Fibroblast of mammary gland (primary cell): ENCODE measurements at places on chromosomes 4 and X.

- DNase-seq = no peak
These were observed 301.7 kb upstream of the CPEB2 start for GRCh38 chr4:14700544-14700943.

- no peak for DNase-seq
These were observed 254.8 kb downstream of the PCDH10 start for GRCh38 chr4:133403913-133404312.

- no peak for DNase-seq
These were observed 313.2 kb downstream of the PACRGL start for GRCh38 chr4:21013501-21013900.

DNA sequence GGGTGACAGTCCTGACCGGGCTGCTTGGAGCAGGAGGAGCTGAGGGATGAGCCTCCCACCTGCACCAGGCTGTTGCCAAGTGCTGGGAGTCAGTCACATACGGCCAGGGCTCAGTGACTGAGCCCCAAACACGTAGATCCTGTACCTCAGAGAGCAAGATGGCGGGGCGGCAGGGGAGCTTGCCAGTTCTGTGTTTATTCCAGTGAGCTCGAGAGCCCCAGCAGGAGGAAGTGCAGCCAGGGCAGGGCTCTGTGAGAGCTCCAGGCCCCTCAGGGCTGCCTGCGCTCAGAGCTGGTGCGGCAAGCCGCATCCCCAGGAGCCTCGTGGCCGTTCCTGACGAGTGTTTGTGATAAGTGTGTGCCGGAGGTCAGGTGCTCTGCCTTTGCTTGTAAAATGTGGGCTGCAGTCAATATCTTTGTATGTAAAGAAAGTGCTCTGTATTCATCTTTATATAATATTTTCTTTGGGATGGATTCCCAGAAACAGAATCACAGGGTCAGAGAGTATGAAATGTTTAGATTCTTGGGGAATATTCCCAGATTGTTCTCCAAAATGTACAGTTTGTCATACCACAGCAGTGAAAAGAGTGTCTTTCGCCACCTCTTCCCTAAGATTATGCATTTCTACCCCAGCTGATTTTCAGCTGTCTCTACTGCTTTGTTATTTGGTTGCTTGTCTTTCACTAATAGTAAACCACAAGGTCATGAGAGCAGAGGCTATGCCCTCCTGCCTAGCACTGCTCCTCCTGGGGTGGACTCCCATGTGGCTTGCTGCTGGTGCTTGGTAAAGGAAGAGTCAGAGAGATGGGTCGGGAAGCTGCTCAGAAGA lies 50.3 kb downstream of the NELFA start:
- DNase-seq = no peak

DNA sequence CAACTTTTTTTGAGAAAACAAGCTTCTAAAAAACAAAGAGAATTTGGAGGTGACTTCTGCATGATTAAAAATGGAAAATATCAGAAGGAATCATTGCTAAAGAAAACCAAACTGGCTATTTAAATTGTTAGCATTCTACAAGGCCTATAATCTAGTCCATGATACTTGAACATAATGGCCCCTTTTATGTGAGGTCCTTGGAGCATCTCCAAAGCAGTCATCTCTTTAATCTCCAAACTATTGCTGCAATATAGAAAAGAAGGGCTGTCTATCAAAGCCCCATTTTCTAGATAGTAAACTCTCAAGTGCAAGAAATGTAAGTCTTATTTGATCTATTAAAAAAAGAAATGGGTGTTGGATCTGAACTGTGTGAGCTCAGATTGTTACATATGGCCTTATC lies 615.1 kb downstream of the CENPC start:
- no peak for DNase-seq

GRCh38 chr4:173519111-173520101 lies 10.6 kb downstream of the HAND2 start:
- no peak for DNase-seq

DNA sequence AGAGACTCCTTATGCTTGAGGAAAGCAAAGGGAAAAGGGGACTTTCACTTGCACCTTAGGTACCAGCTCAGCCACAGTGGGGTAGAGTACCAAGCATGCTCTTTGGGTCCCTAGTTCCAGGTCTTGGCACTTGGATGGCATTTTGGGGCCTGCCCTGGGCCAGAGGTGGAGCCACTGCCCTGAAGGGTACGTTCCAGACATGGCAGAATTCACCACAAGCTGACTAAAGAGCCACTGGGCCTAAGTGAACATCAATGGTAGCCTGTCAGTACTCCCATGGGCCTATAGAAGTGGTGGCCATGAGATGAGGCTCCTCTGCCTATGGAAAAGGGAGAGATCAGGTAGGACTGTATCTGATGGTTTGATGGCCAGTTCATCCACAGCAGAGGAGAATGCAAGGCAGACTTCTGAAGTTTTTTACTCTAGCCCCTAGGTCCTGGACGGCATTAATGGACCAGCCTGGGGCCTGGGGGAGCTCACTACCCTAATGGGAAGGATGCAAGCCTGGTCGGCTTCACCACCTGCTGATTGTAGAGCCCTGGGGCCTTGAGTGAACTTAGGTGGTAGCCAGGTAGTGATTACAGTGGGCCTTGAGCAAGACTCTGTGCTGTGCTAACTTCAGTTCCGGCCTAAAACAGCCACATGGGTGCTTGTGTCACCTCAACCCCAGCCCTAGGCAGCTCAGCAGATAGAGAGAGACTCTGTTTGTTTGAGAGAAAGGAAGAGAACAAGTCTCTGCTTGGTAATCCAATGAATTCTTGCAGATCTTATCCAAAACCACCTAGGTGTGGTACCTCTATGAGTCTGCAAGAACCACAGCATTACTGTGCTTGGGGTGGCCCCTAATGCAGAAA lies 19.8 kb upstream of the HSFX4 start:
- DNase-seq = no peak

DNA sequence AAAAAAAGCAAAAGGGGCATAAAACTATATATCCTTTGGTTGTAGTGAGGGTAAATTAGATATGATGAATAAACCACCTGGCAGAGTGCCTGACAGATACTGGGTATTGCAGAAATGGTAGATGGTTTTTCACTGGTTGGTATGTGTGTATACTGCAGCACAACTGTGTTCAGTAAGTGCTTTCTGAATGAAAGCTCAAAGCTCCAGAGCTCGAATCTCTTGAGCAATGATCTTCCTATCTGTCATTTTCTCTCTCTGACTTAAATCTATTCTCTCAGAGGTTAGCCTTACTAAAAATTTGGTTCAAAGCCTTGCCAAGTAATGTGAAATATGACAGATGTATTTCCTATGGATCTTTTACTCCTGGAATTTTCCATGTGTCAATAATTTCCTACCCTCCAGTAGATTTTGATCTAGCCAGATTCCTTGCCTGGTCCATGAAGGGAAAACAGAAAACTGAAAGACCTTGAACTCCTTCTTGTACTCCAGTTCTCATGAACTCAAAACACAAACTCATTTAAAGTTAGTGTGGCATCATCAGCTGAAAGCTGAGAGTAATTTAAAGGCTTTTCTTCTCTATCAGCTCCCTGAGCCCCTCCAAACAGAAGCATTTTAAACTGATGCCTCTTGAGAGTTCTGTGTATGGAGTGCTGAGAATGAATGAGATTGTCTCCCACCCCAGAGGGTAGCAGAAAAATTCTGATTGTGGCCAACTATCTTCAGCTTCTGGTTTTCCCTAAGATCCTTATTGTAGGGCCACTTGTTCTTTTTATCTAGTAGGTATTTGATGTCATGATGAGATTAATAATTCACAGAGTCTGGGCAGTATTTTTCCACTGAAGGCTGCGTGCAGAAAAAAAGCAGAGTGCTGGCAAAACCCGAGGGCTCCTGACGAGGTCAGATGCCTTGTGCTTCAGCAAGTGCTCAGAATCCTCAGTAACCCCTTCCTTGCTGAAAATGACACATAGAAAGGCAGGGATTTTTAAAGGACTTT lies 363.4 kb upstream of the BOD1L1 start:
- no peak for DNase-seq

- DNase-seq = no peak
These were observed 327.5 kb upstream of the FRG1 start for GRCh38 chr4:189613207-189613606.

- peak; percentile 74 for DNase-seq
These were observed 33.7 kb downstream of the HTT start for GRCh38 chr4:3108211-3108610.

GRCh38 chr4:2390146-2390545 lies 28.3 kb downstream of the ZFYVE28 start:
- DNase-seq = no peak

DNA sequence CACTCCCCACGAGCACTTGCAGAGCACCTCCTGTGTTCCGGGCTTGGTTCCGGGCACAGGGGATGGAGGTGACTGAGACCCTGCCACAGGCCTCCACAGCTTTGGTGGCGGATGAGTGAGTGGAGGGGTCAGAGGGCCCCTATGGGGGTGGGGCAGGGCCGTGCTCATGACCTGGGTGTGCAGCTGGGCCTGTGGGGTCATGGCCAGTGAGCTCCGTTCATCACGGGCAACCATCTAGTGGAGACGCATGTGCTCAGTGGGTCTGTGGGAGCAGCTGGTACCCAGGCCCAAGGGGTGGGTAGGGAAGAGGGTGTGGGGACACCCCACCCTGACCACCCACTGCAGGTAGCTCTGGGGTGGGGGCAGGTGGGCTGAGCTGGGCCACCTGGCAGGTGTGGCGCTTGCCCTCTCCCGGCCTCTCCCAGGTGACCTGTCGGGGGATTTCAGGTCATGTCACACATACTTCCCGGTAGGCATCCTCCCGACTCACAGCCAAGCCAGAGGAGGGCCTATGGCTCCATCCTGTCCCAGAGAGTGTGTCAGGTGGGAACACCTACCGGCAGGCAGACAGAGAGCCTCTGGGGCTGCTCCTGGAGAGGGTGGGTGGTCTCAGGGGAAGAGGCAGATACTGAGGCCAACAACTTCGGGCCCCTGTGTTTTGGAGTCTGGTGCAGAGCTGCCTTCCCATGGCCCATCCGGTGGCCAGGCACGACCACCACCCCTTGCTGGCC lies 3.6 kb downstream of the PSAPL1 start:
- DNase-seq = no peak

DNA sequence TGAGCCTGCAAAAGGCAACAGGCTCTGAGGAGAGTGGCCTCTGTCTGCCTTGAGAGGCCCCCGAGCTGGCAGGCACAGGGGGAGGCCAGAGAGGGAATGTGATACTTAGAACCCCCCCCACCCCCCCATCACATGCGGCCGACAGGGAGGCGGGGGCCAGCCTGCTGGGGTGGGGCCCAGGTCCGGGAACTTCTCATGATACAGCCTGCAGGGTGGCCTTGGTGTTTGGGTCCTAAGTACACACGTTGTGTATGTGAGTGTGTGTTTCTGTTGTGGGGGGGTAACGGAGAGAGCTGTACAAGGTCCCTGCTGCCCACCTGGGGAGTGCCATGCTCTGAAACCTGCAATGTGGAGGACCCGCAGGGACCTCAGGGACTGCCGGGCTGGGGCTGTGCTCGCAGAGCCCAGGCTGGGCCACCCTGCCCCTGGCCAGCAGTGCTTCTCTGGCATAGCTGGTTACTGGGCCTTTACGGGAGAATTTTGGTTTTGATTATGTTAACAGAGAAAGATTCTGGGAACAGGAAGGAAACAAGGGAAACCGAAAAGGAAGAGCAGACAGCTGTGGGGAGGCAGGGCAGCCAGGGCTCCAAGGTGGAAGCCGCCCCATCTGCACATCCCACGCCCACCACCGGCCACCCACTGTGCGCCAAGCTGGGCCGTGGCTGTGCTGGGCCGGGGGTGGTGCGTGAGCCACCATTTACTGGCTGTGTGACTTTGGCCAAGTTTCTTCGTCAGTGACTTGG lies 19.9 kb downstream of the SH3BP2 start:
- DNase-seq = peak; percentile 13

GRCh38 chr4:85607624-85608023 lies 132.7 kb downstream of the ARHGAP24 start:
- DNase-seq = no peak

DNA sequence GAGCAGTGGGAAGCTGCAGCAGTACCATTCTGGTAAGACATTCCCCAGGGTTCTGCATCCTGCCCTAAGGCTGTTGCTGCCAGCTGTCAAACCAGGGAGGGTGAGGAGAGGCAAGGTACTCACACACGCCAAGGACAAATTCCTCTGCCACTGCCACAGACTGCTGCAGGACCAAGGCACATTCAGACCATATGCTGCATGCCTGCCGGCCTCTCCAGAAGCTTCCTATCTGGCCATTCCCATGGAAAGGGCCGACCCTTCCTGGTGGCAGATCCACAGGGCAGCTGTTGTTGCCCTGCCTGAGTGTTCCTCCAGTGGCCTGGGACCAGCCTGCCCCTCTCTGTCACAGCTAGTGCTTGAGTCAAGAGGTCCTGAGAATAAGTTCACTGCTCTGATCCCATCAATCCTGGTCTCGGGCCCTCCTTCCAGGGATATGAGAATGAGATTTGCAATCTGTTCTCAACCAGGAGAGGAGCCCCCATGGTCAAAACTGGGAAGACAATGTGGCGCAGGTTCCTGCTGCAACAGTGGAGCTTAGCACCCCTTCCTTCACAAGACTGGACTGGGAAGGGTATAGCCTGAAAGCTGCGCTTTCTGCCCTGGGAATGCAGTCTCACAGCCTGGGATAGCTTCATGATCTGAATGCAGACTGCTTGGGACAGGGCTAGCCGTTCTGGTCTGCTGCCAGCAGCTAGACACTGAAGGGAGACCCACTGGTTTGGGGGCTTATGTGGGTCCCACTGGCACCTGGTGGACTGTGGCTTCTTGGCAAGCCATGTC lies 342.5 kb upstream of the NDST3 start:
- DNase-seq = no peak

DNA sequence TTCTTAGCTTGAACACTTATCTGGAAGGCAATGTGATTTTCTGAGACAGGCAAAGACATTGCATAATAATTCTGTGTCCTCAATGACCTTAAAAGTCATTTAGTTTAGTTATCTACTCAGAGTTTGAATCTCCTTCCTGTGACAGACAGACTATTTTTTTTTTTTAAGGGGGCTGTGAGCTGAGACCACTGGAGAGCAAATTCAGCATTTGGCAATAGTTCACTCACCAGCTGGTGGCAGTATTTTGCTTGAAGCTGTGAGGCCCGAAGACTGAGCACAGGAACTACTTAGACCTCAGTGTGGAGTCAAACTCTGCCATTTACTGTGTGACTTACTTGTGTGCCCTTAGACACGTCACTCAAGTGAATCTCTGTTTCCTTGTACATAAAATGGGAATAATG lies 22.9 kb upstream of the CPE start:
- DNase-seq = peak; percentile 64

GRCh38 chr4:140829825-140830224 lies 73.6 kb upstream of the TBC1D9 start:
- DNase-seq = no peak

GRCh38 chrX:11196476-11196875 lies 85.3 kb downstream of the HCCS start:
- DNase-seq = peak; percentile 72

DNA sequence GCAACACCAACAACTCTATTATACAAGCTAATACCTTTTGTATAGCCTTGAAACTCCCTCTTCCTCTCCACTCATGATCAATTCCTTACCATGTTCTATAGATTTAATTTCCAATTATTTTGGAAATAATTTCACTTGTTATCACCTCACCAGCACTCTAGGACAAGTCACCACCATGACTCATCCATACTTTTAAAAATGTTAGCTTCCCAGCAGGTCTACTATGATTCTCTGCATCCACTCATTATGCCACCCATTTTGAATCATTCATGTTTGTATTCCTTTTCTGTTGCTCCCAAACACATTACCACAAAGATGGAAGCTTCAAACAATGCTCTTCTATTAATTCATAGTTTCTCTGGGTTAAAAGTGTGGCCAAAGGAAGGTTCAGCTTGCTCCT lies 469.6 kb downstream of the PDGFC start:
- DNase-seq = peak; percentile 8
